Stimulated activated naive CD8-positive, alpha-beta T cell treated with anti-CD3 and anti-CD28 coated beads, Interleukin-15, Interleukin-2, amounts not matched to agents 100 U/mL and 50 U/mL, for 24 hours (primary cell): ENCODE measurements at places on chromosomes 3 and 15.

- no peak for DNase-seq
Measured at GRCh38 chr3:35198857-35199256, 440.5 kb upstream of the ARPP21 start.

DNA sequence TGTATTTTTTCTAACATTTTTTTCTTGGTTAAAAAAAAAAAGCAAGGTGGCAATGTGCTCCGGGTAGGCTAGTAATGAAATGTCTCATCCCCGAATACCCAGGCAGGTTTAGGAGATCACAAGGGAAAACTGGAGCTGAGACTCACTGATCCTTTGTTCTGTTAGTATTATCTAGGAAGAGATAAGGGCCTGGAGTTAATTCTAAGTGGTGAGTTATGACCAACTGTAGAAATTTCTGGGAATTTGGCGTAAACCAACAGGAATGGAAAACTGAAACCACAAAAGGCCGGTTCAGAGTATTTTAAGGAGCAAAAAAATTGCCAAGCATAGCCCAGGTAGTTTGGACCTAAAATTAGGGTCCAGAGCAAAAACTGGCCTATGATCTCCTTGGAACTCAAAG lies 12.4 kb downstream of the PPM1M start:
- no peak for DNase-seq

- DNase-seq, result peak; percentile 7
Measured at GRCh38 chr3:56389183-56389830, 79.0 kb downstream of the ERC2 start.

GRCh38 chr3:50611464-50612233 lies at the start of gene CISH:
TSS of gene CISH (minus strand) at chr3:50611774. CDS start at chr3:50611650, 124 bp downstream.
- DNase-seq, result peak; percentile 98

DNA sequence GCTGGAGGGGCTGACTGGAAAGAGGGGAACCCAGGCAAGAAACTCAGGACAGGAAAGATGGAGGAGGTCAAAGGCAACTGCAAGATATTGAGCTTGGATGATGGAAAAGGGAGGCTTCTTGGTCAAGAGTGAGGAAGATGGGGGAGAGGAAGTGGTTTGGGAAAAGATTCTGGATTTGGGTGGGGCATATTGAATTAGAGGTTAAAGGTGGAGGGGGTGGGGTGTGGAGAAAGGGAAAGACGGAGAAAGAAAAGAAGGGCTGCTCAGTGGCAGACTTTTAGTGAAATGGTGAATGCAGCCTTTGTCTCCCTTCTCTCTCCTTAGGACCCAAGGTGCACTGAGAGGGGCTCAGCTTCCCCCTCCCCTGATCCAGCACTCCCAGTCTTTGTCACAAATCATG lies 655 bp upstream of the FAM3D start:
- DNase-seq, result no peak

- DNase-seq, result no peak
Measured at GRCh38 chr3:114093596-114093995, 37.1 kb downstream of the QTRT2 start.

DNA sequence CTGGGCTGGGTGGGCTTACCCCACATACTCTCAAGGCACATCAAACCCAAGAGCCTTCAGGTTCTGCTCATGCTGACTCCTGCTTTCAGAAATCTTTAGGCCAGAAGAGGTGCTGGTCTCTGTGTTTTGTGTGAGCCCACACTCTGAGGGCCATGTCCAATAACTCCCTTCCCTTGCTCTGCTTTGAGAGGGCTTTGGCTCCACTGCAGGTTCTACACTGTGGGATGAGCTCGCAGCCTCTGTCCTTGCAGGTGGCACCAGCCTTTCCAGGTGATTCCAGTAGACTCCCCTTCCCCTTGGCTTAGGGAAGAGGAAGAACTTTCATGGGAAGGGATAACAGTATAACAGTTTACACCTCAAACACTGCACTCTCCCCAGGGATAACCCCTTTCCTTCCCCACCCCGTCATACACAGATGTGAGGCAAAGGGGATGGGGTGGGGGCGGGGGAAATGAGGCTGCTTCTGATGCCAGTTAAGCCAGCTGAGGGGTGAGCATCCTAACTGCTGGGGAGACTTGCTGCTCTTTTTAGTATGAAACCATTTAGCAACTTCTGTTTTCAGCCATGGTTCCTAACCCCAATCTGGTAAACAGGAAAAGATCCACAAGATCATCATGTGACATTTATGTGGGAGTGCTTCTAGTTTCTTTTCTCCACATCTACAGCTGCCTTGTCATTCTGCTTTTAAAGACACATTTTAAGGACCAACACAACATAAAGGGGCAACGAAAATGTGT lies 262.4 kb downstream of the SLC9A9 start:
- DNase-seq, result peak; percentile 6

DNA sequence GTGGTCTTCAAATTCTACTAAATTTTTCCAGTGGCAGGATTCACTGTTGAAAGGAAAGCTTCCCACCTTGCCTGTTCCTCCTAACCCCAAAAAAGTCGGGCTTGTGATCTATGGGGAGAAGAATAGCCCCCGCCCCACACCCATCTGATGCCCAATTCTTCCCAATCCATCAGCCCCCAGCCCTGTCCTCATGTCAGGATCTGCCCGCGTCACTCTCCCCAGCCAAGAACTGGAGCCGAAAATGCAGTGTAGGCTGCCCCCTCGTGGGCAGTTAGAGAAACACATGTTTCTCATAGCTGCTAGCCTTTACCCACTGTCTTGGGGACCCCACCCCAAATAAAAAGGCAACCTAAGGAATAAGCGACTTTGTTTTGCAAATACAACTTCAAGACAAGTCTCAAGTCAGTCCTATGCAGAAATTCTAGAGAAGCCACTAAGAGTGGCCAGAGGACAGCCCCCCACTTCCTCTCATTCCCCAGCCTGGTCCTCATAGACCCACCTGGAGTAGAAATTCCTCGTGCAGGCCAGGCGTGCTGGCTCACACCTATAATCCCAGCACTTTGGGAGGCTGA lies 13.0 kb upstream of the CSK start:
- peak; percentile 78 for DNase-seq

- DNase-seq, result no peak
Measured at GRCh38 chr3:47425959-47426358, 45.1 kb downstream of the PTPN23 start.

DNA sequence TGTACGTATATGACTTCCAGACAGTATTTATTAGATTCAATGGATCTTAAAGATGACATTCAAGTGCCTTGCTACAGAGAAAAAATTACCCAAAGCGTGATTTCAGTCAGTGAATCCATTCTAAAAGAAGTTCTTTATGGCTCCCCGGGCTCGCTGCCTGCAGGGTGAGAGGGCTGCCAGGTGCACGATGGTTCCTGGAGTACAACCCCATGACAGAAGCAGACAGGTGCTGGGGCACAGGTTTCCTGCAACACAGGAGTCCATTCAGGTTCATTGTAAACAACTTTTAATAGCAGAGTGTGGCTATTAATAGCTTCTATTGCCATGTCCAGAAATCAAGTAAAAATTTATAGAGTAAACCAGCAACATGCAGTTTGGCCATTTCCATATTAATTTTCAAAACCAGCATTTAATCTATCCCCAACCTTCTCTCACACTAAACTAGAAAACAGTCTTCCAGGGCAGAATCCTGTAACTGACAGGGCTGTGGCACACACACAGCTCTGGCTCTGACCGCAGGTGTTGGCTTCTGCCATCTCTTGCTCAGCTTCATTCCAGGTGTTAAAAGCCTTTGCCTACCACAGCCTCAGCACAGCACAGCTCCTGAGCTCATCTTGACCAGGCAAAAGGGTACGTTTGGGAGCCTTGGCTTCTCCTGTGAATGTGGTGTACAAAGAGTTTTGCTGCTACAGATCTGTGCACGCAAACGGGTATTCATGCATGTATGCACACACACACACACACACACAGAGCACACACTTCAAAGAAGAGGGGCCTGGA lies 185.9 kb downstream of the MEX3B start:
- no peak for DNase-seq

GRCh38 chr3:138440121-138440521 lies 5.7 kb downstream of the ESYT3 start:
- no peak for DNase-seq

DNA sequence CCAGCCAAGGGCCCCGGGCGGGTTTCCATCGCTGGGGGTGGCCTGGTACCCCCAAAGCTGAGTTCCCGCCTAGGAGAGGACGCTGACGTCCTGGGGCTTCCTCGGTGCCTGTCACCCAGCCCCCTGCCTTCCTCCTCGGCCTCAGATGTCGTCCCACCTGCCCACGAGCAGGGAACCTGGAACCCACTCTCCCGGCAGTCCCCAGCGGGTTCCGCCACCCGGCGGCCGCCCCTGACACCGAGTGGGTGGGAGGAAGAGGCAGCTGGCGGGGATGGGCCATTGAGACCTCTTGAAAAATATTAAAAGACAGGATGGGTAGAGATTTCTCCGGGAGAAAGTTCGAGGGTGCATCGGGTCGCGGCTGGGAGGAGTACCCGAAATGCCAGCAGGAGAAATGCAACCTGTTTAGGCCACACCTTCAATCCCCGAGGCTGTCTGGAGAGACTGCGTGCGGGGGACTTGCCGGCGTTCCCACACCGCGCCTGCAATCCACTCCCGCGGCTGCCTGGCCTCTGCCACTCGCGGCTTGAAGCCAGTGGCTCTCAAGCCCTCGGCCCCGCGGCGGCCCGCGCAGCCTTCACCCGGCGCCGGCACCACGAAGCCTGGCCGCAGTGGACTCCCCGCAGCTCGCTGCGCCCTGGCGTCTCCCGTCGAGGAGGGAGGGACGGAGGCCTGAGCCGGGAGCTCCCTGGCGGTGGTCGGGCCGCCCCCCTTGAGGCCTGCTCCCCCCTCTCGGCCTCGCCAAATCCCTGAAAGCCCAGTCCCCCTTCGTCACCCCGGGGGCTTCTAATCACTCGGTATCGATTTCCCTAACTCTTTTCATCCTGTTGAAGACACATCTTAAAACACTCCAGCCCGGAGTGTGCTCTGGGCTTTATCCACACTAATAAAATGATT lies 8.6 kb upstream of the NR2F2 start:
- DNase-seq, result no peak

GRCh38 chr15:73571346-73571745 lies 61.8 kb downstream of the NPTN start:
- no peak for DNase-seq

DNA sequence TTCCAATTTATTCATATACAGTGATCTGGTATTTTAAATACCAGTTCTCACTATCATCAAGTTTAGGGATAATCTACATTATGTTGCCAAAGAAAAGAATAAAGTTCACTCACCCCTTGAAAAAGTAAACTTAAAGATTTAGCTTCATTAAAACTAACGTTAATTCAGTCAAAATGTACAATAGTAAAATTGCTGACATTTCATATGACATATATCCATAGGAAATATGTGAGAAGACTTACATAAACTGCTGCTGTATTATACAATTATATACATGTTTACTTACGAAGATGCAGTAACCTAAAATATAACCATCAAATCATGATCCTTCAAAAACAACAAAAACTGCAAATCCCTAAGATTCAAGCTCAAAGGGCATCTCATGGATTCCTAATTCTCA lies 44.0 kb downstream of the ATR start:
- no peak for DNase-seq

- no peak for DNase-seq
Measured at GRCh38 chr15:82699726-82700125, 9.9 kb downstream of the AP3B2 start.

GRCh38 chr15:47299846-47300434 lies 417.4 kb upstream of the SEMA6D start:
- no peak for DNase-seq

DNA sequence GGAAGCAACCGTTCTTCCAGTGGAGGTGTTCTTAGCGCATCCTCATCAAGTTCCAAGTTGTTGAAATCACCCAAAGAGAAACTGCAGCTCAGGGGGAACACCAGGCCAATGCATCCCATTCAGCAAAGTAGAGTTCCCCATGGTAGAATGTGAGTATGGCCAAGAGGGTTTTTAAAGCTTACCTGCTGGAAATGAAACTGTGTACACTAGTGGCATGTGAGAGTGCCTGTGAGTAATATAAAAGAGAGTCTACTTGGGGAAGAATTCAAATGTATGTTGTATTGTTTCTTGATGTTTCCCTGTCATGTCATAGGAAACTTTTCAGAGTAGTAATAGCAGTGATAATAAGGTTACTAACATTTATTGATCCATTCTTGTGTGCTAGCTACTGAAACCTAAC lies 43.3 kb downstream of the PSMD6 start:
- no peak for DNase-seq

- DNase-seq, result no peak
Measured at GRCh38 chr3:67382536-67382935, 271.9 kb downstream of the SUCLG2 start.

- no peak for DNase-seq
Measured at GRCh38 chr3:144660186-144660585, 688.6 kb downstream of the DIPK2A start.

- DNase-seq, result no peak
Measured at GRCh38 chr3:148307443-148307843, 390.3 kb upstream of the AGTR1 start.

DNA sequence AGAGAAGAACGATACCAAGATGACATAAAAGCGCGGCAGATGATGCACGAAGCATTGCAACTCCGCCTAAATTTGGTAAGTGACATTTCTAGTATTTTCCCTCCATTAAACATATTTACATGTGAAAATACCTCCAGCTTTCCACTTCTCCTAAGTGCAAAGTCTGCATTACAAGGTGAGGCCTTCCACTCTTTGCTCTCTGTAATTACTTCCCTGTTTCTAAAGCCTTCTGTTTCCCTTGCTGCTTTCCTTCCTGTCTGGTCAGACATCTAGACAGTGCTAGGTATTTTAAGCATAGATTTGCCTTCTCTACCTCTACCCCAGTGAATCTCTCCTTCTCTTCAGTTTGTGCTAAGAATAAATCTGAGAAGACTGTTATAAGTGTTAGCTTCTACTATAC lies 1.9 kb downstream of the P2RY12 start:
- no peak for DNase-seq

DNA sequence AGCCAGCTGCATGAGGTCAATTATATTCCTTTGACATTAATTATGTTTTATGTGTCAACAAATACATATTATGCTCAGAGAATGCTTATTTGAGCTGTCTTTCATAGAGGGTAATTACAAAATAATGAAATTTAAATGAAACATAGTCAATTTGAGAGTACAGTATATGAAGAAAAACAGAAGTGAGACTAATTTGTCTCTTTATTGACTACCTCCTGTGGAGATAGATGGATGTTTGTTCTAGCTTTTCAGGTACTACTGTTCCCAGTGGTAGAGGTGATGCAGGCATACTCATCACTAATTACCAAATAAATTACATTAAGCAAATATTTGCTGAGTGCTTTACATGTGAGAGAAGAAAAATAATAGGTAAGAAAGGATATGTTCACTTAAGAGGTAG lies 1129.6 kb downstream of the OTOL1 start:
- no peak for DNase-seq

GRCh38 chr3:61530355-61530754 lies 31.0 kb upstream of the PTPRG start:
- DNase-seq, result no peak

DNA sequence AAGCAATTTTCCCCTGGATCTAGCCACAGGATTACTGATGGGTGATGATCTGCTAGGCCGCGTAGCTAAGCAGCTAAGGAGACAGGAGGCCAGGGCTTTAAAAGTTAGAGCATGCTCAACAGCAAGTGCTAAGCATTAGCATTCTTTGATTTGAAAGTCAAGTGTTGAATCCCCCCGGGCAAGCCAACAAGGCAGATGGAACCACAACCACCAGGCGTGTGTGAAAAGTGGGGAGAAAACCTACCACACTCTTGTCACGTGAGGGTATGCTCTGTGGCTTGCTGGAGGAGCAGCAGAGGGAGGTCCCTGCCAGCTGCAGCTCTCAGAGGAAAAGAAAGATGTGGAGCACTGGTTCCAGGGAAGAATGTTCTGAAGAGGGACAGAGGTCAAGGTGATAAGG lies 20.9 kb downstream of the SLC51A start:
- DNase-seq, result no peak

- no peak for DNase-seq
Measured at GRCh38 chr3:195612075-195612800, 28.5 kb upstream of the APOD start.

GRCh38 chr3:192751148-192751547 lies 23.8 kb upstream of the FGF12 start:
- no peak for DNase-seq
